ENCODE measurements at places on chromosomes 3 and 15. TPM values are rescaled to one million over a fixed set of nuclear protein-coding genes. Genes with fewer than 3 reads are reported as not detected.

Gene PXK
- 3.4 TPM for total RNA-seq

Gene IQGAP1
- total RNA-seq = 67.0 TPM

Gene CPB1
- not detected for total RNA-seq

Gene ACKR4
- not detected for total RNA-seq

Gene C3orf22
- total RNA-seq = not detected

Gene SAMD7
- total RNA-seq = not detected

Gene MKRN2OS
- 0.44 TPM for total RNA-seq

Gene PPP1R14D
- not detected for total RNA-seq

Gene HYAL1
- total RNA-seq = 2.0 TPM

Gene TRPC1
- 18.6 TPM for total RNA-seq

Gene SGO1
- total RNA-seq = 28.1 TPM

Gene PPARG
- 0.42 TPM for total RNA-seq

Gene KBTBD13
- total RNA-seq = not detected

Gene DNAJC19
- 79.9 TPM for total RNA-seq

Gene GABRB3
- 98.2 TPM for total RNA-seq

Gene SLC22A13
- total RNA-seq = not detected

Gene CDHR4
- not detected for total RNA-seq

Gene LAMB2
- total RNA-seq = 121 TPM

Gene RASGRP1
- total RNA-seq = 0.85 TPM

Gene MYO1E
- total RNA-seq = 235 TPM

Gene RTP1
- total RNA-seq = 6.6 TPM

Gene CADM2
- total RNA-seq = 10.0 TPM

Gene ROPN1
- not detected for total RNA-seq

Gene MAPKAPK3
- total RNA-seq = 57.0 TPM

Gene HESX1
- 28.4 TPM for total RNA-seq

Gene AGBL1
- not detected for total RNA-seq

Gene CFAP161
- total RNA-seq = 0.24 TPM

Gene GHSR
- total RNA-seq = not detected

Gene CAPN3
- 0.31 TPM for total RNA-seq

Gene WDR72
- 2.9 TPM for total RNA-seq

Gene NPAP1
- total RNA-seq = 0.07 TPM

Gene RETNLB
- total RNA-seq = not detected

Gene GRM7
- 0.28 TPM for total RNA-seq

Gene DNAJC17
- 44.4 TPM for total RNA-seq

Gene EPHB3
- total RNA-seq = 1.0 TPM

Gene TP63
- total RNA-seq = not detected

Gene DNAJB11
- 57.4 TPM for total RNA-seq

Gene MKRN3
- total RNA-seq = not detected

Gene C3orf52
- 11.1 TPM for total RNA-seq

Gene BFSP2
- total RNA-seq = not detected

Gene GOLGA8T
- total RNA-seq = 0.53 TPM

Gene SMCO1
- total RNA-seq = not detected

Gene C3orf80
- total RNA-seq = 0.13 TPM

Gene BCL2A1
- not detected for total RNA-seq

Gene PRSS50
- 0.24 TPM for total RNA-seq

Gene TMIE
- 0.66 TPM for total RNA-seq

Gene ZNF660
- 16.4 TPM for total RNA-seq

Gene H1-8
- not detected for total RNA-seq

Gene CCR8
- total RNA-seq = 0.64 TPM

Gene FGF7
- not detected for total RNA-seq
